Activated T-helper 1 cell treated with Interleukin-2 at 50 U/mL for 16 hours (primary cell): ENCODE measurements at places on chromosomes 12 and 14.

DNA sequence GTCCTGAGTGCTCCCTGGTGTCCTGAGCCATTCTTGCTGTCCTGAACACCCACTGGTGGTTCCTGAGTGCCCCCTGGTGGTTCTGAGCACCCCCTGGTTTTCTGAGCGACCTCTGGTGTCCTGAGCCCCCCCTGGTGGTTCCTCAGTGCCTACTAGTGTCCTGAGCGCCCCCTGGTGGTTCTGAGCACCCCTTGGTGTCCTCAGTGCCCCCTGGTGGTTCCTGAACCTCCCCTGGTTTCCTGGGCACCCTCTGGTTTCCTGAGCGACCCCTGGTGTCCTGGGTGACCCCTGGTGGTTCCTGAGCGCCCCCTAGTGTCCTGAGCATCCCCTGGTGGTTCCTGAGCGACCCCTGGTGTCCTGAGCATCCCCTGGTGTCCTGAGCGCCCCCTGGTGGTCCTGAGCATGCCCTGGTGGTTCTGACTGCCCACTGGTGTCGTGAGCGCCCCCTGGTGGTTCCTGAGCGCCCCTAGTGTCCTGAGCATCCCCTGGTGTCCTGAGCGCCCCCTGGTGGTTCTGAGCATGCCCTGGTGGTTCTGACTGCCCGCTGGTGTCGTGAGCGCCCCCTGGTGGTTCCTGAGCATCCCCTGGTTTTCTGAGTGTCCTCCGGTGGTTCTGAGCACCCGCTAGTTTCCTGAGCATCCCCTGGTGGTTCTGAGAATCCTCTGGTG is 473.1 kb downstream of the TMEM121 start:
- peak; percentile 55 for DNase-seq

DNA sequence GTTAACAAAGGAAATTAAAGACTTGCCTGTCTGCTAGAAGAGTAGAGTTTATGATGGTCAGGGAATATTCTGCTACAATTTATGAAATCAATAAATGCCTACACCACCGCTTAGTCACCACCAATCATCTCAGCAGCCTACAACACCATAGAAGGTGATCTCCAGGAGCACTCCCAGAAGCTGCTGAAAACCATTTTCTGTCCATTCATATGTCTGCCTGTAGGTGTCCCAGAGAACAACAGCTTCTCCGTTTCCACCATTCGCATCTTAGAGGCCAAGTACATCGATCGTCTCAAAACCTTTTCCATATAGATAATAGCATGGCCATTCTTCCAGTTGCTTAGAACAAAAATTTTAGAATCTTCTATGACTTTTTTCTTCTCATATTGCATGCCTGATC is 303.4 kb downstream of the KCNC2 start:
- no peak for DNase-seq

- DNase-seq: no peak
These were observed 193.8 kb downstream of the CHST11 start for GRCh38 chr12:104650541-104650940.

DNA sequence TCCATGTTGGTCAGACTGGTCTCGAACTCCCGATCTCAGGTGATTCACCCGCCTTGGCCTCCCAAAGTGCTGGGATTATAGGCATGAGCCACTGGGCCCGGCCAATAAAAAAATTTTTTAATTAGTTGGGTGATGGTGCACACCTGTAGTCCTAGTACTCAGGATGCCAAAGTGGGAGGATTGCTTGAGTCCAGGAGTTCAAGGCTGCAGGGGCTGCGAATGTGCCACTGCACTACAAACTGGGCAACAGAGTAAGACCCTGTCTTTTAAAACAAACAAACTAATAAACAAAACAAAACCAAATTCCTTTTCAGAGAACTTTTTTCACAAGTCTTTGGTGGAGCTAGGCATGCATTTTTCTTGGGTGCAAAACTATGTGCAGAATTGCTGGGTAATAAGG is 10.1 kb upstream of the SPSB2 start:
- DNase-seq: no peak

- no peak for DNase-seq
These were observed 75.9 kb upstream of the AMIGO2 start for GRCh38 chr12:47155457-47156166.

- no peak for DNase-seq
These were observed 127.0 kb downstream of the RPAP3 start for GRCh38 chr12:47578836-47579235.

- DNase-seq: no peak
These were observed 1766.9 kb upstream of the SEL1L start for GRCh38 chr14:83300476-83301064.

DNA sequence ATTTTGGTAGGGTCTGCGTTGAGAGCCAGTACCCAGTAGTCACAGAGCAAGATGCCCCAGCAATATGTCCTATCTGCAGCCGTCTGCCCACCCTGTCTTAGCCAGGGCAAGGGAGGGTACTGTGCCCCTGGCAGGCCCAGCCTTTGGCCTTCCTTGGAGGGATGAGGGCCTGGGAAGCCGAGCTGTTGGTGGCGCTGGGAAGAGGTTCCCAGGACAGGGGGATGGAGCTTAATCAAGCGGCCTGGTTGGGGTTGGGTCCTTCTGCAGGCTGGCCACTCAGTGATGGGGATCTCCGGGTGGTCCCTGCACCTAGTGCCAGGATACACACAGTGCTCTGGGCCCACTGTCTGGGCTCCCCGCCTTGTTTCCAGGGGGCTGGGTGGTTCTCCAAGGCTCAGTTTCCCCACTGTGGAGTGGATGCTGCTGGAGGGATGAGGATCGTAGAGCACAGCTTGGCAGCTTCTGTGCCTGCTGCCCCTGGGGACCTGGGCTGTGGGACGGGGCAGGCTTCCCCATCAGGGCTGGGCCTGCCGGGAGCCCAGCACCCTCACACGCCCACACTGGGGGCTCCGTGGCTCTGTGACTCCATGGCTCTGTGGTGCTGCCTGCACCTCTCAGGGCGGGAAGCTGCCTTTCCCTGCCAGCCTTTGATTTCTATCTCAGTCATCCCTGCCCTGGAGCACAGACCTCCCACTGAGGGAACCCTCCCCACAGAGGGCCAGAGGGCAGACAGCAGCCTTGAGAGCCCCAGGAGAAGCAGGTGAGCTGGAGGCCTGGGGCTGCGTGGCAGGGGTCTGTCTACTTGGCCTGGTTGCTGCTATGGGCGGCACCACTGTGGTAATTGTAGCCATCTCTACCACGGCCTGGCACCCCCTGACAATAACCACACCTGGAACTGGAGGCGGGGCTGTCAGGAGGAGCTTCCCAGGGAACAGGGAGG is 357.0 kb downstream of the TMEM121 start:
- no peak for DNase-seq

- no peak for DNase-seq
These were observed 561.9 kb downstream of the CCER1 start for GRCh38 chr12:90393089-90393488.

DNA sequence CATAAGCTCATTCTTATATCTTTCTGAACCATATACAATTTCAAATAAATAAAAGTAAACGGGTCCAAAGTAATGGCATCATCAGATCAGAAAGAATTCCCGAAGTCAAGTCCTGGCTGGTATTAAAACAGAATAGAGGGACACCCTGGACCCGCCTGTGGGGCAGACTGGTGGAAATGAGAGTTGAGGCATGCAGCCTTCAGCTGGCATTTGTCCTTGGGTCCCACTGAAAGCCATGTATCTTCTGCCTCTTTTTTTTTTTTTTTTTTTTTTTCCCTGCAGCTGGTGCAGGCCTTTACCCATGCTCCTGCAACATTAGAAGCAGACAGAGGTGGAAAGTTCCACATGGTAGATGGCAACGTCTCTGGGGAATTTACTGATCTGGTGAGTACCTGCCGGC is 9.9 kb downstream of the AHSA1 start:
- no peak for DNase-seq

- no peak for DNase-seq
These were observed 15.7 kb upstream of the ANO2 start for GRCh38 chr12:5960783-5961182.

DNA sequence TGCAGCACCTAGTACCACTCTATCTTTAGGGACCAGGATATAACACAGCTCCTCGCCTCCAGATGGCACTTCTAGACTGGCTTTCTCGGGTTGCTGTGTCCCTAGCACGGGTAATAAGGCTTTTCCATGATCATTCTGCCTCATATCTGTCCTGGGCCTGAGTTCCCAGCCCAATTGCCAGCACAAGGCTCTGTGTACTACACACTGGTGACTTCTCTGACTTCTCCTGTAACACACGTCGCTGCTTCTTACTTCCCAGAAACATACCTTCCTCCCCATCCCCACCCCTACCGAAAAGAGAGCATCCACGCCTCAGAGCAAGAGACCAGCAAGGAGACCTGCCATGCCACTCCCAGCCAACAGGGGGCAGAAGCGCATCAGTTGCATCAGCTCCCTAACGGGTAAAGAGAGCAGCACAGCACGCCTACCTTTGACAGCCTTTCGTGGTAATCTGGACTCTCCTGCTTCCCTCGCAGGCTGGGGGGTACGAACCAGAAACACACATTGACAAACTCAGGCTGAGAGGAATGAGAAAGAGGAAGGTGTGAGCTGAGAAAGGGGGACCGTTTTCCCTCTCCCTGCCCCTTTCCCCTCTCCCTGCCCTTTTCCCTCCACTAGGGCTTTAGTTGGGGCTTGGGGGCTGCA is 21.2 kb upstream of the ZNF740 start:
- DNase-seq: peak; percentile 75

GRCh38 chr12:64347630-64348029 is 42.9 kb downstream of the C12orf56 start:
- no peak for DNase-seq

GRCh38 chr14:22886500-22887259 is 3.7 kb downstream of the REM2 start:
- DNase-seq: peak; percentile 75

DNA sequence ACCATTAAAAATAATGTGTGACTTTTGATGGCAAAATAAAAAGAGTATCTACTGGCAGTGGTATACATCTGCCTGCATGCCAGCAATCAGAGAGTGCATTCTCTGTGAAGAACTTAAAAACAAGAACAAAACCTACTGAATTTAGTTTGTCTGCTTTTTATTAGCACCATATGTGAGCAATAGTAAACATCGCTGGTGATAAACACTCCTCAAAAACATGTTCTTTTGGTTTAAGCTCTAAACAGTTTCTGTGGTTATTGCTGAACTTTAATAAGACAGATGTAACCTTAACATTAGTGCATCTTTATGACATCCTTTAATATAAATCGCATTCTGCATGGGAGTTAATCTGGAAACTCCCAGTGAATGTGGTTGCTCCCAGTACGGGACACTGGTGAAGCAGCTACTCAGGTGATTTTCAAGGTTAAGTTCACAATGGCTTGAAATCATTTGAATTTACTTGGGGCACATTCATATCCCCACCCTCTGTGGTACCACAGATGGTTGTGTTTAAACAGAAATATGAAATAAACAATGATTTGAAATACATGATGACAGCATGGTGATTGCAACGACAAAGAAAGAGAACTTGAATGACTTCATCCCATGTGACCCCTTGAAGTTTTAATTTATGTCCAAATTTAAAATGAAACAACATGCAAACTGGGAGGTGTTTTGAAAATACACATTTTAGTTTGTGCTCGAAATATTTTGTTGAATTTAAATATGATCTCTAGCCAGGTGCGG is 285.9 kb downstream of the FOXN3 start:
- DNase-seq: no peak
